SK-N-SH treated with all-trans-retinoic acid at 6 μM for 48 hours (cell line): ENCODE measurements at places on chromosomes 1 and 21.
A peak's percentile ranks its signal among the peaks of the same experiment; 100 is the strongest.

- no peak for ATAC-seq
Observed at GRCh38 chr1:201907621-201908020, 18.9 kb downstream of the SHISA4 start.

GRCh38 chr1:40708750-40709099 lies 17.2 kb downstream of the NFYC start:
- peak; percentile 87 for ATAC-seq

GRCh38 chr1:96999191-96999590 lies 277.6 kb downstream of the PTBP2 start:
- ATAC-seq, result no peak

GRCh38 chr21:25402134-25402961 lies 204.9 kb downstream of the MRPL39 start:
- ATAC-seq, result no peak

DNA sequence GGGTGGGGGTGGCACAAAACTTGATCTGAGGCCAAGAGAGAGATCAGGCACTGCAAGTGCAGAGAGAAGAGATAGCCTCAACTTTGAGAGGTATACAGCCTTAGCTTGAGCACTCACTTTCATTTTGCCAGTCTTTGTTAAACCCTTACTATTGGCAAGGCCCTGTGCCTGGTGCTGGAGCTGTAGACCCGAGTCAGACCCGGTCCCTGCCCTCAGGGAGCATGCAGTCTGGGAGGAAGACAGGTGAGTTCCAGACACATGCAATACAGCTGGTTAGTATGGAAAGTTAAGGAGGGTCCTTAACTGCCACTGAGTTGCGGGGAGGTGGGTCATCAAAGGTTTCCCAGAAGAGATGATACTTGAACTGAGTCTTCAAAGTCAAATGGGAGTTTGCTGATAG lies 31.7 kb downstream of the RAB3B start:
- ATAC-seq, result no peak

DNA sequence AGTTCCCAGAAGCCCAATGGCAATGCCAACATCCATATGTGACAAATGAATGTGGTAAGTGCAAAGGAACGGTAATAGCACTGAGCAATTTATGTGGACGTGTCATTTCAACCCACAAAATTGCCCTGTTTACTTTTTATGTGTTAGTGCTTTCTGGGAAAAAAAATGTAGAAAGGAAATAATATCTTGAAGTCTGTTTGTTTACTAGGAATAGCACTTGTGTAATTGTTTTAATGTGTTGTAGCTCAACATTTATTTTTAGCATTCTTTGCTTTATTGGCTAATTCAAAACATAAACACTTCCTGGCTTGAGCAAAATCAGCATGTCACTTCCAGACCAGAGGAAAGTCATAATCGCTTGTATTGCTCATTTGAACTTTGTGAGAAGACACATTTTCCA lies 224.8 kb upstream of the KCNK2 start:
- peak; percentile 6; the same call in 1 of the 3 replicates for ATAC-seq

- peak; percentile 89 for ATAC-seq
Observed at GRCh38 chr1:67479146-67479891, 49.1 kb upstream of the SERBP1 start.

GRCh38 chr1:83033682-83034081 lies 965.2 kb downstream of the TTLL7 start:
- ATAC-seq, result peak; percentile 96

GRCh38 chr1:210250998-210251679 lies 18.5 kb downstream of the SERTAD4 start:
- peak; percentile 82 for ATAC-seq

DNA sequence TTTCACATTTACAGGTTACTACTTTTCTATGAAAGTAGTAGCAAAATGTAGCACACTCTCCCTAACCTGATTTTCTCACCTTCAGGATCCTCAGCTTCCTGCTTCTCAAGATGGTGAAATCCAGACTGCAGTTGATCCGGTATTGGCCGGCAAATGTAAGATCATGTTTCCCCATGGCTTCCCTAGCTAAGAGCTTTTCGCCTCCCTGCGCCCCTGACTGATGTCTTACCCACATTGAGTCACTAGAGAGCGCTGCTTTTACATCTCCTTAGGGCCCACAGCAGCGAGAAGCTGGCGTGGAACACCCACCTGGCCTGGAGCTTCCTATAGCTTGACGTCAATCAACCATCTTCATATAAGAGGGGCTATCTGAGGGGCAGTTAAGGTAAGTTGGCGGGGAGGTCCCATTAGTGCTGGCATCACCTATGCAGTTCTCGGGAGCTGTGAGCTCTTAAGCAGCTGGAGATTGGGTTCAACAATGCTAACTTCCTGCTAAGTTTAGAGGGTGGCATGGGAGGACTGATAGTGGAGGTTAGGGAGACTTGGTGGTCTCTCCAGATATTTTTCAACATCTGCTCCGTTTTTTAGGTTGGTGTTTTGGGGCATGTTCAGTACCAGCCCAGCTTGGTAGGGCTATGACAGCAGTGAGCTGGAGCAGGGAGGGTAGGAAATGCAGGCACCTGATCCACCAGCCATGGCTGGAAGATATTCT lies 5.5 kb downstream of the PTPN7 start:
- peak; percentile 88 for ATAC-seq

DNA sequence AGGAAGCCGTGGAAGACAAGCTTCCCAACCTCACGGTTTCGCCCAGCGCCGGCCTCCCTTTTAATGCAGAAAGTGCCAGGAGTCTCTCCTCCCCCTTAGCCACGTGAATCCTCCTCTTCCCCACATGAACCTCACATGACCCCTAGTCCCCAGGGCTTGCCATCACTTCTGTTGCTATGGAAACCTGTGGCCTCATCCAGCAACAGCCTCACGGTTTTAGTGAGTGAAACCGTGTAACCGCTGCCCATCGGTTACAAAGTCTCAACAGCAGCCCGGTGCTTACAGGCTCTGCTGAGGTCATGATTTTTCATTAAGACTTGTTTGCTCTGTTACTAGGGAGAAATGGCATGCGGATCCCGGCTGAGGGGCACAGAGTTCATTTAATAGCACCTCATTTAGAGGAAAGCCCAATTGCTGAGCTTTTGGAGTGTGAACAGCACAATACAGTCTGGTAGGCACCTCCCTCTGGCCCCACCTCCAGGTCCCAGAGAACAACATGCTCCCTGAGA lies 143.2 kb upstream of the BACE2 start:
- ATAC-seq, result no peak

DNA sequence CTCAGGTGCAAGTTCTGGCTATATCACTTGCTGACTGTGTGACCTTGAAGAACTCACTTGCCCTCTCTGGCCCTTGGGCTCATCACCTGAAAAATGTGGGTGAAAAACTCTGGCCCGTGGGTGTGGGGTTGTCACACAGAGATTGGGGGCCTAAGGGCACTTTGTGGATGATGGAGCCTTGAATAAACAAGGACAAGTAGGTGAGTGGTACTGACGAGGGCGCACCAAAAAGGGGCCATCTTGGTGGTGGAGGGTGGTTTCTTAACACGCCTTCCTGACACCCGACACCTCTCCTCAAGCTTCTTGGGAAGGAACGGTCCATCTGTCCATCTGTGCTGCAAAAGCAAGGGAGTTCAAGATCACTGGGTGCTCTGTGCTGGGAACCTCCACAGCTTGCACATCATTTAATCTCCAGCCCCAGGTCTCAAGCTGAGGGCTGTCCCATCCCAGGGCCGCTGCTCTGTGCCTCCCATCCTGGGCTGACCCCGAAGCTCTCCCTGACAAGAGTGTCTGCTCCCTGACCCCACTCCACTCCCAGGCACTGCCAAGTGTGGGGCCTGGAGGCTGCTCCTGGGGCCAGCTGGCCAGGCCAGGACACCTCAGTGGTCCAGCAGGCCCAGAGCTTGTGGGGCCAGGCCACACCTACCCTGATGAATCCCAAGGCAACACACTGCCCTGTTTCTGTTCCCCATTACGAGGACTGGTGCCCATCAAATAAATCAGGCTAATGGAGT lies 97.3 kb downstream of the GLIS1 start:
- peak; percentile 69 for ATAC-seq

DNA sequence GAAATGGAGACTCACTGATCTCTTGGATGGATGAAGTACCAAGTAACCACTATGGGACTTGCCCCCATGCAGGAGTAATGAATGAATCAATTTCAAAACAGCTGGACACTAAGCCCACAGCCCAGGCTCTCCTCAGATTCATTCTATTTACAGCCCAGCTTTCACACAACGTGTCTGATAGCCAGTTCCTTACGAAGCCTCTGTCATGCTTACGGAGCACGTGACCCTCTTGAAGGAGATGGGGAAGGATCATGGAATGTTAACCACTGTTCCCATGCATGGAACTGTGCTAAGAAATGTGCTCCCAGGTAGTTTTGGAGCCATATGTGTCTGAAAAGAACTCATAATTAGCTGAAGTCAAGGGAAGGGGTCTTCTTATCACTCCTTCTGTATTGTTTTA lies 124.1 kb downstream of the KIF26B start:
- no peak for ATAC-seq

GRCh38 chr21:41866274-41866809 lies 12.8 kb downstream of the PRDM15 start:
- ATAC-seq, result no peak

DNA sequence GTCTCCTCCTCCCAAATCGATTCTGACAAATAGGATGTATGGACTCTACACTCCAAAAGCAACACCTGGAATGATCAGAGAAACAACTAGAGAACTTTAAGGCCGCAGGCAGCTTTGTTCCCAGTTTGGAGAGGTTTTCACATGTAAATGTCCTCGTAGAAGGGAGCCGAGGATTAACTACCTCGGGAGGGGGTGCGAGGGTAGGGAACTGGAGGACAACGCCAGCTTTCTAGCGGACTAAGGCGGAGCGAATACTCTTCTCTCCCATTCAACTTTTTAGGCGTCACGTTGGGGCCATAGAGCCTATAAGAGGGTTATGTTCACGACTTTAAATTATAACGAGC lies 1.2 kb downstream of the SCAF4 start:
- peak; percentile 15 for ATAC-seq
